Stimulated activated CD4-positive, alpha-beta T cell treated with anti-CD3 and anti-CD28 coated beads, Interleukin-1b, Interleukin-23, amount 100 ng/mL, for 24 hours (primary cell): ENCODE measurements at places on chromosomes 12 and 14.
A peak's percentile ranks its signal among the peaks of the same experiment; 100 is the strongest.

GRCh38 chr12:92273076-92273475 is 127.4 kb upstream of the BTG1 start:
- DNase-seq, result no peak

DNA sequence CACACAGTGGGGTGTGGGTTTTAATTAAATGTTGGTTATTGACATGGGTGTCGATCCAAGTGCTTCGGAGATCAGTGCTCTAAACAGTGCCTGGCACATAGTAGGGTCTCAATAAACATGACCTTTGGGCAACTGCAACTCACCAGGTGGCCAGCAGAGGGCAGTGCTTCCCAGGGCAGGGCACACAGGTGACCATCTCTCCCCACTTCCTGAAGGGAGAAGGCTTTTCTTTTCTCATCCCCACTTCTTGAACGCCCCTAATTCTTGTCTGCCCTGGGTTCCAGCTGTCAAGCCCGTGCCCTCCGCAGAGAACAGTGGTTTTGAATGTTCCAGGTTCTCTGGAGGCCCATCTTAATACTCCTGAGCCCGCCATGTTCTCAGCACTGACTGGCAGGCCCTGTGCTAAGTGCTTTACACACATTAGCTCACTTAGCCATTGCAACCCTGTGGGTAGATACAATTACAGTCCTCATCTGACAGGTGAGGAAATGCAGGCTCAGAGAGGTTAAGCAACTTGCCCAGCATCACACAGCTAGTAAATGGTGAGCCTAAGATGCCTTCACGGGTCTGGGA is 16.3 kb downstream of the RAPGEF3 start:
- DNase-seq, result peak; percentile 77

- DNase-seq, result no peak
These were observed 67.1 kb downstream of the MON2 start for GRCh38 chr12:62533755-62534107.

DNA sequence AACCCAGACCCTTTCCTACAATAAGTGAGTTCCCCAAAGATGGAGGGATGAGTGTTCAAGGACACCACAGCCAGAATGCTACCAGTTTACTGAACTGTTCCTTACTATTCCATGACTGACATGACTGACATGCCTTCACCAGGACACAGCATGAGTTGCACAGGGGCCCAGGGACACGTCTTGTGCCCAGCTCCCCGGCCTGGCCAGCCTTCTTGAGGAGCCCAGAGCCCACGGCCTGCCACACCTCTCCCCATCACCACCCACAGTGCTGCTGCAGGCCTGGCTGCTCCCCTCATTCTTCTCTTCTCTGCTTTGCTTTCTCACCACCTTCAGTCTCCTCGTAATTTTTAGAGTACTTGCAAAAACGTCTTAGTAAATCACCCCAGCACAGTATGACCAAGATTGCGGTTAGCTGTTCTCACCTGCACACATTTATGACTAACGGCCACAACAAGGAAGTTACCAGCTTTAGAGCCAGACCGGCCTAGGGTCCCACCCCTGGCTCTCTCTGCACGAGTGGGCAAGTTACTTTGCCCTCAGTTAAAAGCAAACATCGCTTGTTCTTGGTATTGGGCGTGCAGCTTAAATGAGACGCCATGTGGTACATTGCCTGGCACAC is 18.5 kb downstream of the PPP2R5E start:
- DNase-seq, result no peak

DNA sequence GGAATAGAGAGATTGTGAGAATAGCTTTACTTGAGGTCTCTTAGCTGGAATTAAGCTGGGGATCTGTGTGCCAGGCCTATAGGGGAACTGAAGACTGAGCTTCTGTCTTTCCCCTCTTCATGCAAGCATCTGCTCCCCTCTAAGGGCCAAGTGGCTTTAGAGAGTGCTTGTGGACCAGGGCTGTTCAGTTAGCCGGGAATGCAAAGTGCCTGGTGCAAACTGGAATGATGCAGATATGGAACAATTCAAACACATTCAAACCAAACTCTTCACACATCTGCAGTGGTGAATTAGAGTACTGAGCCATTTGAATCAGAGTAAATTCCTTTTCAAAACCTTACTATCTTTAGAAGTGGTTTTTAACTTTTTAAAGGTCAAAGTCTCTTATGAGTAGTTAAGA is 99.0 kb downstream of the LIN7A start:
- no peak for DNase-seq

- peak; percentile 76 for DNase-seq
These were observed at the start of gene DDX55 for GRCh38 chr12:123601602-123602489. Gene DDX55, plus strand, starts transcription at chr12:123602099. Its CDS starts 50 bp downstream, at chr12:123602149.

DNA sequence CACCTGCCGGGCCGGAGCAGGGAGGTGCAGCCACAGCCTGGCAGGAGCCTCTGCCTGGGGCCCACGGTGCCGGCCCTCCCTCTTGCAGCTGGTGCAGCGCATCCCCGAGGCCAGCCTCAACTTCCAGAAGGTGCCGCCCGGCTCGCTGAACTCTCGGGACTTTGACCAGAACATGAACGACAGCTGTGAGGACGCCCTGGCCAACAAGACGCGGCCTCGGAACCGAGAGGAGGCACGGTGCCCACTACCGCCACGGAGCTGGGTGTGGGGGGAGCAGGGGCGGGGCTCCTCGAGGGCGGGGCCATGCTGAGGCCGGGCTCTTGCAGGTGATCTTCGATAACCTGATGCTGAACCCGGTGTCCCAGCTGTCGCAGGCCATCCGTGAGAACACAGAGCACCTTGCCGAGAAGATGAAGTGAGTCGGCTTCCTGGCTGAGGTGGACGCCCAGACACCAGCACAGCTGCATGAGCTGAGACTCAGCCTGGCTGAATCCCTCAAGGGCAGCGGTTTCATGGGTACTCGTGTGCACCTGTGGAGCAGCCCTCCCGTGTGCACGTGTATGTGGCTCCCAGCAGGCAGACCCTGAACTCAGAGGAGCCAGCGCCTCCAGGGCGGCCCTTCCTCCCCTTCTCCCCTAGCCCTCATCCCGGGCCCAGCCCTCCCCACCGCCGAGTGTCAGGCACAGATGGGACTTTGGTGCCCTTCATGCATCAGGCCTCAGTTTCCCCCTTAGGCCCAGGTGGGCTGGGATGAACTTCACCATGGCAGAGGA is 28.6 kb downstream of the CEP170B start:
- no peak for DNase-seq

- DNase-seq, result no peak
These were observed 157.4 kb upstream of the CNTN1 start for GRCh38 chr12:40534828-40535227.

DNA sequence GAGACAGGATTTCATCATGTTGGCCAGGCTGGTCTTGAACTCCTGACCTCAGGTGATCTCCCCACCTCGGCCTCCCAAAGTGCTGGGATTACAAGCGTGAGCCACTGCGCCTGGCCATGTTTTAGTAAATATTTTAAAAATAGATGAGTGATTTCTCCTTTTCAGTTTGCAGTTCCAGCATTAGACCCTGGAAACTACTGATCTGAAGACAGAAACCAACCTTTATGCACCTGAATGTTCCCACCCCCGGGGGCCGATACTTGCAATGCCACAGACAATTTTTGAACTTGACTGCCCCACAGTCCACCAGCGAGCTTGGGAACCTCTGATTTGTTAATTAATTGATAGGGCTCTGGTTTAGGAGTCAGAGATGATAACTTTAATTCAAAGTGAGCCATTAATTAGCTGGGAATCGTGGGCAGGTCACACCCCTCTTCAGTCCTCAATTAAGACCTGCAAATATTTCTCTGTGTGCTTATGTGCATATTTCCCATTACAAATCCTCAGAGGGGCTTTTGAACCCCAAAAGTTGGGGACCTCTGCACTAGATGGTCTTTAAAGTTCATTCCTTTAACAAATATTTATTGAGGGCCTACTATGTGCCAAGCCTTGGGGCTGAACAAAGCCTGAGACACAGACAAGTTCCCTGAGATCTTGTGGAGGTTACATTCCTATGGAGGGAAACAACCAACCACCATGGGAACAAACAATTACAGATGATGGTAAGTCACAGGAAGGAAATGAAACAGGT is 4.1 kb upstream of the TMEM120B start:
- DNase-seq, result no peak

GRCh38 chr12:75814851-75815754 is 216.5 kb downstream of the PHLDA1 start:
- DNase-seq, result no peak

DNA sequence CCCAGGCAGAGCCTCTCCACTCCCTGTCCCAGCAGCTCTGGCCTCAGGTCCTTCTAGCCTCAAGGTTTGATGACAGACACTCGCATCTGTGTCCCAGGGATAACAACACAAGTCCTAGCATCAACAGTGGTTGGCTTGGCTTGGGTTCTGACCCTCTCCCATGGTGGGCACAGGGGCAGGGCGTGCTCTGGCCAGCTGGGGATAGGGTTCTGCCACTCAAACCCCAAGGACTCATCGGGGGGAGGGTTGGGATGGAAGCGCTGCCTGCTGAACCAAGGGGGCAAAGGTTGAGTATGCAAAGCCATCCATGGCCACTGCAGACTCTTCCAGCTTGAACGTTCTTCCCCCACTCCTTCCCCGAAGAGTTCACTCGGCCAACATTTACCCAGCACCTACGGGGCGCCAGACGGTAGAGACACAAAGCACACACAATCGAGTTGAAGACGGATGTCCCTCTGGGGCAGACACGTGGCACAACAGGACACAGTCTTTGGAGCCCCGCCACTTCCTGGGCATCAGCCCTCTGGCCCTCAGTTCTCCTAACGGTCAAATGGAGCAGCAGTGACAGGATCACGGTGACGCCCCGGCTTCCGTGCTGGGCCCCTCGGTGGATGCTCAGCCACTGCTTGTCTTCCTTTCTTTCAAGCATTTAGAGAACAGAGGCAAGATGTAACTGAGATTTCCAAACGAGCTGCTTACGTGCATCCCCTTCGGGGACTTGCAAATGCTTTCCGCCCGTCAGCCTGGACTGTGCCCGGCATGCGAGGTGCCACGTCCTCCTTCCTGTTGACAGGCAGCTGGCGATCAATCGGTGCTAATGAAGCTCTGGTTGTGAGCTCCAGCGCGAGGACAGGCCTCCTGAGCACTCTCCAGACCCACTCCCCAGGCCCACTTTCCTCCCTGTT is 42.6 kb downstream of the DLK1 start:
- no peak for DNase-seq

DNA sequence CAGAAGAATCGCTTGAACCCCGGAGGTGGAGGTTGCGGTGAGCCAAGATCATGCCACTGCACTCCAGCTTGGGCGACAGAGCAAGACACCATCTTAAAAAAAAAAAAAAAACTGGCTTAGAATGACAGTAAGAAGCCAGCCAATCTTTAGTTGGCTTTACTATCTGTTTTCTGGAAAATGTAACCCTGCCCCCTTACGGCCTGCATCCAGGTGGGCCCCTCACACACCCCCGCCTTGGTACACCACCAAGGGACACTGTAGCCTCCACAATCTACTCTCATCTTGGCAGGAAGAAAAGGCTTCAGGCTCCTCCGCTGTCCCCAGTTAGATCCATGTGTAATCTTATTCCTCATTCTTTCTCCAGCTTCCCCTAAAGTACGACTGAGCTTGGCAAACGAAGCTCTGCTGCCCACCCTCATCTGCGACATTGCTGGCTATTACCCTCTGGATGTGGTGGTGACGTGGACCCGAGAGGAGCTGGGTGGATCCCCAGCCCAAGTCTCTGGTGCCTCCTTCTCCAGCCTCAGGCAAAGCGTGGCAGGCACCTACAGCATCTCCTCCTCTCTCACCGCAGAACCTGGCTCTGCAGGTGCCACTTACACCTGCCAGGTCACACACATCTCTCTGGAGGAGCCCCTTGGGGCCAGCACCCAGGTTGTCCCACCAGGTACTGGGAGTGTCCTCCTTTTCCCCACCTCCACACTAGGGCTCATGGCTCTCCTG is 6.6 kb downstream of the TAPBPL start:
- DNase-seq, result no peak

DNA sequence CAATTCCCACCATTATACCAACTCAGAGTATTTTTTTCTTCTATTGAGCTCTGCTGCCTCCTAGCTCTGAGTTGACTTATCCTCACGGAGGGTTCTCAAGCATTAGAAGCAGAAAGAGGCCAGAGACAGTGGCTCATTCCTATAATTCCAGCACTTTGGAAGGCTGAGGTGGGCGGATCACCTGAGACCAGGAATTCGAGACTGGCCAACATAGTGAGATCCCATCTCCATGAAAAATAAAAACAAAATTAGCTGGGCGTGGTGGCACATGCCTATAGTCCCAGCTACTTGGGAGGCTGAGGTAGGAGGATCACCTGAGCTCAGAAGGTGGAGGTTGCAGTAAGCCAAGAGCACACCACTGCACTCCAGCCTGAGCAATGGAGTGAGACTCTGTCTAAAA is 21.0 kb downstream of the HPD start:
- DNase-seq, result no peak

DNA sequence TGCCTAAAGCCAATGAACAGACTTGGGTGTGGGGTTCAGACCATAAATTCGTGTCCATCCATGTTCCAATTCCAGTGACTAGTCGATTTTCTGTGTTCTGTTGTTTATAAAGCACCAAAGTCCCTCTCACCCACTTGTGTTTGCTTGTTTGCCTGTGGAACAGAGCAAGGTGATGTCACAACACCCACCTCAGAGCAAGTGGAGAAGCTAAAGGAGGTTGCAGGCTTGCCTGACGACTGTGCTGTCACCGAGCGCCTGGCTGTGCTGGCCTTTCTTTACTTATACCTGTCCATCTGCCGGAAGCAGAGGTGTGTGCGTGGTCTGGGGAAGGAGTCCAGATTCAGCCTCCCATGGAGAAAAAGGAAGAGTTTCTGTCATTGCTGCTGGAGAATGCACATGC is 6.0 kb downstream of the MVK start:
- DNase-seq, result no peak

DNA sequence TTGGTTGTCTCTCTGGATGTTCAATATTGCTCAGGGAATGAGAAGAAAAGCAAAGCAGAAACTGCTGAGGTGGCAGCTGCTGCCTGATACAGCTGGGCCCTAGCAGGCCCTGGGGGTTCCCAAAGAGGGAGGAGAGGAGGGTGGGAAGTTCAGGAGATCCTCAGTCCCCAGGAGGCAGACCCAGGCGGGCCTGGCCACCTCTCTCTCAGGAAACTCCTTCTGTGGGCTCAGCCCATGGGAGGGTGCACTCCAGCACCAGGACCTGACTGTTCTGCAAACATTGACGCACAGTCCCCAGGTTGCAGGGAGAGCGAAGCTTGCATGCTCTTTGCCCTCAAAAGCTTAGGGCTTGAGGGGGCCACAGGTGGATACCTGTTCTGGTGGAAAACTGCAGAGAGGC is 29.6 kb downstream of the IRF2BPL start:
- no peak for DNase-seq

DNA sequence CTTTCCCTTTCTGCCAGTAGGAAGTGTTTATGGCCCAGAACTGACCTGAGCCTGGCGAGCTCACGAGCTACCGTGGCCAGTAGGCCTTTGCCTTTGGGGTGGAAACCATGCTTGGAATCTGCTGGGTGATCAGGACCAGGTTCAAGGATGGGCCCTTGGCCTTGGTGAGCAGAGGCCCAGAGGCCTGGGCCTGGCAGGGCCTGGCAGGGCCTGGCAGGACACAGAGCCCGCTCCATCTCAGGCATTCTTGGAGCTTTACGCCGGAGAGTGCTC is 184.8 kb upstream of the RTL1 start:
- no peak for DNase-seq
